ENCODE measurements at places on chromosomes 6 and 20.

- DNase-seq, result no peak
Measured at GRCh38 chr6:99530627-99531026, 15.4 kb upstream of the USP45 start.

DNA sequence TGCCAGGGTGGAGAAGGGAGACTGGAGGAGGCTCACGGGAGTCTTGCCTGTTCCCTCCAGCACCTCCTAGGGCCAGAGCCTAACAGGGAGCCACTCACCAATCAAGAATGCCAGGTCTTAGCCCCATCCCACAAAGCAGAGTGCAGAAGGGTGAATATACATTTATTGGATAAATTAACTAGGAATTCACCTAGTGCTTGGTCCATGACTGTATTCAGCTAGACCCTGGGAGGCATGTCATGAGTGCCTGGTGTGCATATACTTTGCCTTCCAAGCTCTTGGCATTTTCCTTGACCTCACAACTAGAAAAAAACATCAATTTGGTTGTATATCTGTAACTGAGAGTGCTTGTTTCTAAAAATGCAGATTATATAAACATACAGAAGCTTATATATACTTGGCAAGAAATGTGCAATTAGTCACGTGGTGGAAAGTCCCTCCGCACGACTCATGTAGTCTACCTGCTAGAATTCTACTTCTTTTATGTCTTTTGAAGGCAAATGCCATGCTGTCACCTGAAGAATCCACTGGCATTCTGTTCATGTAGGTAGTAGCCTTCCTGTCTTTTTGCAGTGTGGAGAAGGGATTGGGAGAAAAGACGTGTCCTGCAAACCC is 991.0 kb downstream of the KIF16B start:
- DNase-seq, result no peak

GRCh38 chr6:22067671-22068070 is 229.2 kb downstream of the PRL start:
- DNase-seq, result no peak

DNA sequence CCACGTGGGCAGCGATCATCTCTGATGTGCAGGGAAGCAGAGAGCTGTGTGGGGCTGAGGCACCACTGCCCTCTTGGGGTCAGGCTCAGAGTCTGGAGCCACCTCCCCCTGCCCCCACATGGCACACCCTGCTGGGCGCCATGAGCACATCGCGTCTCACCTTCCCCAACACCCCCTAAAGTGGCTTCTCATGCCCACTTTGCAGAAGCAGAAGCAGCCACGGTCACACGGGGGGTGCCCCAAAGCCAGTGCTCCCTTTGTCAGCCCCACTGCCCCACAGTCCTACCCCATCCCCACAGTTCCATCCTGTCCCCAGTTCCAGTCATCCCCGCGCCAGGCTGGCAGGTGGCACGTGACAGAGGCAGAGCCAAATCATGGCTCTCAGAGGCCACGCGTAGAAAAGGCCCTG is 19.5 kb downstream of the SDCBP2 start:
- DNase-seq, result no peak

GRCh38 chr20:10848810-10849370 is 175.1 kb upstream of the JAG1 start:
- DNase-seq, result no peak

DNA sequence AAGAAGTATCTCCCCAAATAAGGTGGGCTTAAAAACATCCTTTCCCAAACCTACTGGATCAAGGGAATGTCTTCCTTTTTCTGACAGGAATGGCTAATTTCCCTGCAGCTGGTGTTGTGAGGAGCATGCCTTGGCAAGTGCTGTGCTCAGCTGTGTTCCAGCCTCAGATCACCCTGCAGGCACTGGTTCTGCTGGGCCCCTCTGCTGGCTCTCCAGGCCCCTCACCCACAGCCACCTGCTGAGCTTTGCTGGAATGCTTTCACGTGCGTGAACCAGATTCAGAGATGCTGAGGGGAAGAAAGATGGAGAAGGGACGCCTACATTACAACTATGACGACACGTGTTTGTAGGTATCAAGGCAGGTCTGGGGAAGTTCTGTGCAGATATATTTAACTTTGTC is 71.3 kb upstream of the FOXC1 start:
- DNase-seq, result no peak

GRCh38 chr6:21258665-21259064 is 334.9 kb upstream of the SOX4 start:
- no peak for DNase-seq

DNA sequence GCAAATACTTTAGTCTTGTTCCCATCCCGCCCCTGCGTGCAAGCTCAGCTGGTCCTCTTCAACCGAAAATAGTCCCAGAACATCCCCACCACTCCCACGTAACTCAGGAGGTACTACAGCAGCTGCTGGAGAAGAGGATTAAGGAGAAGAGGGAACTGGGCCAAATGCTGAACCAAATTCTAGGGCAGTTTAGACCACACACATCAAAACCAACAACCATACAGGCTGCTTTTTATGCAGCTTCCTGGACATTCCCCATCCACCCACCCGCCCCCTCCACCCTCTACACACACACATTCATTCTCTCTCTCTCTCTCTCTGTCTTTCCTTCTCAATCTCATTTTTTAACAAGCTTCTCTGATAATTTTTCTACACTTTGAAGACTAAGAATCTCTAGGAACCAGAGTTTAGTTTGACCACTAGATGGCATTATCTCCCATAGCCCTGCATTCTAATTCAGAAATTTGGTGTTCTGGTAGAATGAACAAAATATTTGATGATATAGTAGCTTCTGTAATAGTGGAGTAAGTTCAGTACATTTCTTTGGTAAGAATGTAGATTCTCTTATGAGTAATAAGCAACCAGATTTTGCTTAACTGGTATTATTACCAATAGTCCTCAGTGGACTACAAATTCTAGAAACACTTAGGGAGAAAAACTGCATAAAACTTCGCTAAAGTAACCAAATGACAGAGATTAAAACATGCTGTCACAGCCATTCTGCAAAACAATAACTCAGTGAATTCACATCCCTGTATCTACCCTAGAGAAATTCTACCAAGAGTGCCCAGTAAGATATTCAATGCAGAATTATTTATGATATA is 52.1 kb upstream of the BEND6 start:
- no peak for DNase-seq

- DNase-seq, result no peak
Measured at GRCh38 chr6:102582569-102582968, 1189.1 kb downstream of the GRIK2 start.

- DNase-seq, result no peak
Measured at GRCh38 chr20:17828598-17829144, 128.9 kb downstream of the BANF2 start.

Measured in activated CD4-positive, alpha-beta T cell treated with anti-CD3 and anti-CD28 coated beads, Interleukin-2, amount 50 U/mL, for 24 hours (primary cell).